ENCODE measurements at places on chromosomes 3 and 15. TPM values are rescaled to one million over a fixed set of nuclear protein-coding genes. Genes with fewer than 3 reads are reported as not detected.

GRCh38 chr3:141346839-141347238 is 21.5 kb upstream of the ZBTB38 start:
- DNase-seq: no peak

DNA sequence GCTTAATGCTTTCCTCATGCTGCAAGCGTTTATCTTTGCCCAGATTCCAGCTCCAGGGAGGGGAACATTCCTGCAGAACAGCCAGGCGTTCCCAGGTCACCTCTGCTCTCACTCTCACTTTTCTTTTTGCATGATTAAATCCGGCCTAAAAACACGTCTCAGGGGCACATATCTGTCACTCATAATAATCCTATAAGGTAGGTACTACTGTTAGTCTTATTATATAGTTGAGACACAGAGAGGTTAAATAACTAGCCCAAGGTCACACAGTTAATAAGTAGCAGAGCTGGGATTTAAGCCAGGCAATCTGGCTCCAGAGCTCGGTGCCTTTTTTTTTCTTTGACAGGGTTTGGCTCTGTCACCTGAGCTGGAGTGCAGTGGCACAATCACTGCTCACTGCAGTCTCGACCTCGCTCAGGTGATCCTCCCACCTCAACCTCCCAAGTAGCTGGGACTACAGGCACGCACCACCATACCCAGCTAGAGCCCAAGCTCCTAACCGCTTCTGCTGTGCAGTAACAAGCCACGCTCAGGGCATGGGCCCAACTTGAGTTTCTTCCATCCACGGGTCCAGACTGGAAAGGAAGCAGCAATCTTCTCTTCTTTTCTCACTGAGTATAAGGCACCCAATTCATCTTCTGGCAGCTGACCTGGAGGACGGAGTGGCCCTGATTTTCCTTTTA is 96.5 kb downstream of the LIPC start:
- no peak for DNase-seq

GRCh38 chr15:74799856-74800558 is 12.6 kb upstream of the LMAN1L start:
- DNase-seq: peak; percentile 90

DNA sequence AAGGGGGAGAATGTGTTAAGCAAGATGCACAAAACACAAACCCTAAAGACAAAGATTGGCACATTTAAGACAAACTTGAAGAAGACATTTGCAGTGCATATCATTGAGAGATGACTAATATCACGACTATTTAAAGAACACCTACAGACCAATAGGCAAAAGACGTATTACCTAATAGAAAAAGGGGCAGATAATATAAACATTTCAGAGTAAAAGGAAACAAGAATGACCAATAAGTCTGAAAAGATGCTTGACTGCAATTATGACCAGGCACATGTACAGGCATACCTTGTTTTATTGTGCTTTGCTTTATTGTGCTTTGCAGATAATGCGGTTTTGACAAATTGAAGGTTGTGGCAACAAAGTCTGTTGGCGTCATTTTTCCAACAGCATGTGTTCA is 4.9 kb downstream of the HACD3 start:
- peak; percentile 34 for DNase-seq

DNA sequence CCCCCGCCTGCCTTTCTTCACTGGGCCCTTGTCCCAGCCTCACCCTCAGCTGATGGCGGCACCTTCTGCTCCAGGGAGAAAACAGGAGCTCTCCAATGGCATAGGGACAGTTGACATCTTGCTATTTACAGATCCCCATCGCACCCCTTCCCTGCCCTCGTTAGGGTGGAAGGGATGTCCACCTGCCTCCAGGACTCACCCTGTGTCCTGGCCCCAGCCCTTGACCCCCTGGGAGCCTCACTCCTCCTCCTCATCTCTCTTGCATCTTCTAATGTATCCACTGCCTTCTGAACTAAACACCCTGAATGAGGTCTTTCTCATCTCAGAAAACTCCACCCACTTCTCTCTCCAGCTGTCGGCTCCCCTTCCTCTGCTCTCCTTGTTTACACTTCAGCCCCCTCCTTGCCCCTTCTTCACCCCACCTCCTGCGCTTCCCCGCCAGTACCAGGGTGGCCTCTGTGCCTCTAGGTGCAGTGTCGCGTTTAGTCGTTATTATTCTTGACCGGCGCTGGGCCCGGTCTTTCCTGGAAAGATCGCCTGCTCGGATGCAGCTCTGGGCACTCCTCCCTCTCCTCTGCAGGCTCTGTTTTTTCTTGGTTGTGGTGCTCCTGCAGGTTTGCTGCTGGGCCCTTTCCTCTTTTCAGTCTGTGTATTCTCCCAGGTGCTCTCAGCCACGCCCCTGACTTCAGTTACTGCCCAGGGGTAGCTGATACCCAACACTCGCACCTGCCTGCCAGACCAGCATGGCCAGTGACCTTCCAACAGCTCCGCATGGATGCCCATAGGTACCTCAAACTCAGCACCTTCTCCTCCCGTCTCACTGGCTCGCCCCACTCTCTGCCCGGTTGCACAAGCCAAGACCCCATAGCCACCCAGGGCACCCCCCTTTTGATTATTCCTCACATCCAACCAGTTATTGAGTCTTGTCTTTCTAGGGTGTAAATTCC is 42.9 kb downstream of the PML start:
- no peak for DNase-seq

- DNase-seq: no peak
Measured at GRCh38 chr3:89803711-89804110, 696.3 kb downstream of the EPHA3 start.

GRCh38 chr3:10268116-10268515 is 19.9 kb downstream of the TATDN2 start:
- no peak for DNase-seq

AGBL1 gene
- total RNA-seq: not detected

EOMES gene
- 1.3 TPM for total RNA-seq

PAQR5 gene
- total RNA-seq: 16.7 TPM

SSUH2 gene
- total RNA-seq: 0.32 TPM

ATP8B4 gene
- not detected for total RNA-seq

Measured in MCF 10A (cell line).